ENCODE measurements at places on chromosomes 3 and 15. TPM values are rescaled to one million over a fixed set of nuclear protein-coding genes. Genes with fewer than 3 reads are reported as not detected.

Gene EFCAB12
- under 0.01 TPM for total RNA-seq

Gene COL6A5
- total RNA-seq = not detected

Gene RHOV
- not detected for total RNA-seq

Gene GATM
- 0.28 TPM for total RNA-seq

Gene UCN2
- 0.54 TPM for total RNA-seq

Gene MUC13
- total RNA-seq = not detected

Gene FES
- total RNA-seq = 9.7 TPM

Gene CLDN11
- 245 TPM for total RNA-seq

Gene CTXN2
- total RNA-seq = not detected

Gene TJP1
- 43.4 TPM for total RNA-seq

Gene RASL12
- under 0.01 TPM for total RNA-seq
